ENCODE measurements at places on chromosomes 3 and 15.

DNA sequence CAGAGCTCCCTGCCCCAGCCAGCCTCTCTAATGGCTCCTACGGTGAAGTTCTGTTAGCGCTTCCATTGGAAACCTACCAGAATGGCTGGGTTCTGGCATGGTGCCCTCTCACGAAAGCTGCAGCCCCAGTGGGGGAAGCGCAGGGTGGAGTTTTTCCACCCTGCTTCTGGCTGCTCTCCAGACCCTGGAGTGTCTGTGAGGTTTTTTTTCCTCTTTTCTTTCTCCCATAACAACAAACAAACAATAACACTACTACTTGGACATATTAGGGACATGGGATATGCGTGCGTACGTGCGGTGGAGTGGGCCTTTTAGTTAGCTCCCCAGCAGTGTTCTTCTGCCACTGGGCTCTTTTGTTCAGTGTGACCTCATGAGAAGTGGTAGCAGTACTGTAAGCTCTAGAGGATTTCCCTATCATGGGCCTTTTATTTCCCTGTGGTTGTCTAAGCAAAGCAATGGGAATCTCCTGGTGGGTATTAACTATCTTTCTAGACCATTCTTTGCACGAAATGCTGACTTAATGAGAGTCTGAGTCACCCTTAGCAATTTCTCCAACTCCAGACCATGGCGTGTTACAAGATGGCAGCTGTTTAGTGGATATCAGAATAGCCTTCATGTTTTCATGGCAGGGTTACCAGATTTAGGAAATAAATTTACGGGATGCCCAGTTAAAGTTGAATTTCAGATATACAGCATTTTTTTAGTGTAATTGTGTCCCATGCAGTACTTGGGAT is 161.9 kb downstream of the FNDC3B start:
- peak; percentile 90 for DNase-seq

- DNase-seq: no peak
Observed at GRCh38 chr3:71369701-71370391, 213.7 kb downstream of the FOXP1 start.

- DNase-seq: no peak
Observed at GRCh38 chr3:15831927-15832326, 34.1 kb upstream of the ANKRD28 start.

DNA sequence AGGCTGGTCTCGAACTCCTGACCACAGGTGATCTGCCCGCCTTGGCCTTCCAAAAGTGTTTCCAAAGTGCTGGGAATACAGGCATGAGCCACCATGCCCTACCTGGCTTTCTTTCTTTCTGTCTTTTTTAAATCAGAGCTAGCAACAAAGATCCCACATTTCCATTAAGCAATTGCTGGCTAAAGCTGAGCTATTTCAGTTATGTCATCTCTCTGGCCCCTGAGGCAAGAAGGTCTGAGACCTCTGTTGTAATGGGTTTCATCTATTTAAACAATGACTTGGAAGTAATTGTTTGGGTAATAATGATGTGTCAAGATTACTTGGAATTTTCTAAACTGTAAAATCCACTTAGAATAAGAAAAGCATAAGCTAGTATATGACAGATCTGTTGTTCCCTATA is 30.2 kb upstream of the CRBN start:
- no peak for DNase-seq

DNA sequence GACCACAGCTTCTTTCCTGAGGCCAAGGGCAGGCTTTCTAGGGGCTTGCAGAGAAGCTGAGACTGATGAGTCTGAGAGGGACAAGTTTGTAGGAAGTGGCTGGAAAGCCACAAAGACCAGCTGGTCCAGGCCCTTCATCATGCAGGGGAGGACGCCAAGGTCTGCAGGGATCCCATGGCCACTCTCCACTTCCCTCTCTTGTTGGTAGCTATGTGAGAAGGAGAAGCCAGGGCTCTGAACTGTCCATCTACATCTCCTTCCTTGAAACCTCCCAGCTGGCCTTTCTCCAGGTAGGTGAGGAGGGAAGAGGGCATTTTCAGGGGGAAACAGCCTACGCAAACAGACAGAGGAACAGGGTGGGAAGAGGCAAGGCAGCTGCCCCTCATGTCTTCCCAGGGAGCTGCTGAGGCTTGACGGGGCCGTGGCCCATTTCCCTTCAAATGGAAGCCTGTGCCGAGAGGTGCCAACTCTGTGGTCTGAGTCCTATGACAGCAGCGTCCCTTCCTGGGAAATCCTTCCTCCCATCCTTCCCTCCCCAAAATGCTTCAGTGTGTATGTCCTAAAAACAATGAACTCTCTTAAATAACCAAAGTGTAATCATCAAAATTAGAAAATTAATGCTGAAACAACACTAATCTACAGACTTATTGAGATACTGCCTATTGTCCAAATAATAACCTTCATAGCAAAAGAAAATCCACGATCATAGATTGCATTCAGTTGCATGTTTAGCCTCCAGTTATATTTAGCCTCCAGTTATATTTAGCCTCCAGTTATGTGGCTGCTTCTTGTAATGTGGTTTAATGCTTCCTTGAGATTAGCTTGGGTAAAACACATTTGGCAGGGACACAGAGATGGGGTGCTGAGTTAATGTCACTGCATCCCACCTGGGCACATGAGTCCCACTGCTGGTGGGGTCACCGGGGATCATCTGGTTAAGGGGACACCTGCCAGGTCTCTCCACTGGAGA is 36.0 kb downstream of the GNB5 start:
- no peak for DNase-seq

DNA sequence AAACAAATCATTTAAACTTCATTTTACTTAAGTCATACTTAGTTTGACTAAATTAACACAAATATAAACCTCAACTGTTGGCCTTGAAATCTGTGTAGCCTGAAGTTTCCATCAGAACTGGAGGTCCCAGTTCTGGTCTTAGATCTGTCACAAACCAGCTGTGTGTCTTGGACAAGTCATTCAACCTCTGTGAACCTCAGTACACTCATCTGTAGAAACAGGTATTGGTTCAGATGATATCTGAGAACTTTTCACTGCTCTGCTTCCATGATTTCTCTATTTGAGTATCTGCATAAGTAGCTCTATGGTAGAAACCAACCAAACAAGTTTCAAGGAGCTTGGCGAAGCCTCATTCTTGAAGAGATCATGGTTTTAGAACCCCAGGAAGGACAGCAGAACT is 60.4 kb upstream of the SLC2A2 start:
- no peak for DNase-seq

DNA sequence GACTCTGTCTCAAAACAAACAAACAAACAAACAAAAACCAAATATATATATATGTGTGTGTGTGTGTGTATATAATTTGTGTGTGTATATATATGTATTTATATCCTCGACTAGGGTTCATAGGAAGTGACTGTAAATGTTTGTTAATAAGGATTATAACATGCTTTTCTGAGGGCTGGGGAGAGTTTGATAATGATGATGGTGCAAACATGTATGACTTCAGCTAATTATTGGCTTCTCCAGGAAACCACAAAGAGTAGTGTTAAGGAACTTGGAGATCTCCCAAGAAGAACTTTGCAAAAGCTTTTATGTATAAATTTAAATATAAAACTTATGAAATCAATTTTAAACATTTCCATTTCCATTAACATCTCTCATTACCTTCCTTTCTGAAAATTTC is 3.9 kb upstream of the OPA1 start:
- DNase-seq: no peak

DNA sequence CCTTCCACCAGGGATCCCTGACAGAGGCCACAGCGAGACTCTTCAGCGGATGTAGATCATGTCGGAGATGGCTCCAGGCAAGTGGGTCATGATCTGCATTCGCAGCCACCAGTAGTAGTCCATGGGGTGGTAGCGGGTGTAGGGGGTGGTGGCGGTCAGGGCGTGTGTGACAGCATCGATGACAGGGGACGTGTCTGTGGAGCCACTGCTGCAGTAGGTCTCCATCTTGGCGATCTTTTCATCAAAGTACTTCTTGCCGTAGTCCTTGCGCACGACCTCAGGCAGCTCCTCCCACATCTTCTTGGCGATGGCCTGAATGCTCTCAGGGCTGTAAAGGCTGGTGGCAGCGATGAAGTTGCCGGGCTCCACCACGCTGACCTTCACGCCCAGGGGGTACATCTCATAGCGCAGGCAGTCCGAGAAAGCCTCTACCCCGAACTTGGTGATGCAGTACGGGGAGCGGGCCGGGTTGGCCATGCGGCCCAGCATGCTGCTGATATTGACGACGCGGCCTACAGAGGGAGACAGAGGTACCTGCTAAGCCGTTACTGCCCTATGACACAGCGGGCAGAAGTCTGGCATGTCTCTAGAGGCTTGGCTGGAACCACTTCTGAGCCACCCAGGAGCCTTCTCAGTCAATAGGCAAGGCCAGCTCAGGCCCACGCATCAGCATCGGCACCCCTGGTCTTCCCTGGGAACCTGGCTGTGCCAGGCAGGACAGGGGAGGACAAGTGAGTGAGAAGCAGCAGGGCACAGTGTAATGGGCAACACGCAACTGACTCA is 43.7 kb downstream of the BDH1 start:
- DNase-seq: no peak

DNA sequence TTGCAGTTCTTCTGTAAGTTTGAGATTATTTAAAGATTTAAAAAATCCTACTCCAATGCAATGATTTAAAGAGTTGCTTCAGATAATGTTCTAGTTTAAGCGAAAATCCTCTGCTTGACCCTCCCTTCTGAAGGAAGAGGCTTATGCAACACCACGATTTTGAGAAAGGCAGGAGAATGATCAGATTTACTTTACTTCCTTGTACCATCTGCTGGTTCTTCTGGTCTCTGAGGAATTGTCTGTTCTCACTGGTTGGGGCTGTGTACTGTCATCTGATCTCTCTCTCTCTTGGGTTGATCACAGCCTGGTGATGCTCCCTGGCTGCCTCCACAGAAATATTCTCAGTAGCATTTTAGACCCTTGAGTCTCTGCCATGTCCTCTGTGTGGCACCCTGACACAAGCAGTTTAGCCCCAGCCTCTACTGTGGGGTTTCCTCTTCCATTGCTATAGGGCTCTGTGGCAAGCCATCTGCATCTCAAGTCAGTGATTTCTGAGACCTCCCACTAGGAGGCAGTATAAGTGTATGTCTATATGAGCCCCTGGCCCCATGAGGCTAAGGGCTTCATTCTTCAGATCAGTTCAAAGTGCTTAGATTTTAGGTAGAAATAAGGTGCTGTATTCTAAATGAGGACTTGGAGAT is 50.8 kb upstream of the PLAAT1 start:
- no peak for DNase-seq

- no peak for DNase-seq
Observed at GRCh38 chr15:76310475-76311099, 682 bp downstream of the ETFA start.

- DNase-seq: no peak
Observed at GRCh38 chr15:52002351-52002750, 16.7 kb upstream of the MAPK6 start.

GRCh38 chr3:183123891-183124290 is 24.6 kb upstream of the MCCC1 start:
- no peak for DNase-seq

- peak; percentile 17 for DNase-seq
Observed at GRCh38 chr3:14553871-14554270, 13.7 kb upstream of the GRIP2 start.

- DNase-seq: no peak
Observed at GRCh38 chr3:98592345-98592935, 971 bp downstream of the CPOX start.

GRCh38 chr3:66938338-66938963 is 59.7 kb upstream of the KBTBD8 start:
- DNase-seq: no peak

DNA sequence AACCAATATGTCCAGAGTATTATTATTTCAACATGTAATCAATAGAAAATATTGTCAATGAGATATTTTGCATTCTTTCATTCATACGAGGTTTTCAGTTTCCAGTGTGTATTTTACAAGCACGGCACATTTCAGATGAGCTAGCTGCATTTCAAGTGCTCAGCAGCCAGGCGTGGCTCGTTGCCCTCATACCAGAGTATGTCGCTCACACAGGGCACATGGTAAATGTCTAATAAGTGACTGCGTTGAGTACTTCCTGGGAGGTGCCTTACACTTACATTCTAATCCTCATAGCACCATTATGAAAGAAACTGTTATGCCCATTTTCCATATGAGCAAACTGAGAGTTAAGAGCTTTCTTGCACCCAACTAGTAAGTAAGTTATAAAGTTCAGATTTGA is 47.4 kb downstream of the TMEM266 start:
- no peak for DNase-seq
